ENCODE measurements at places on chromosomes 2 and 18. TPM values are rescaled to one million over a fixed set of nuclear protein-coding genes. Genes with fewer than 3 reads are reported as not detected.

- no peak for DNase-seq
Observed at GRCh38 chr18:23673725-23674124, 11.0 kb upstream of the ANKRD29 start.

- DNase-seq = peak; percentile 59
Observed at GRCh38 chr2:205527801-205528200, 154.5 kb upstream of the NRP2 start.

DNA sequence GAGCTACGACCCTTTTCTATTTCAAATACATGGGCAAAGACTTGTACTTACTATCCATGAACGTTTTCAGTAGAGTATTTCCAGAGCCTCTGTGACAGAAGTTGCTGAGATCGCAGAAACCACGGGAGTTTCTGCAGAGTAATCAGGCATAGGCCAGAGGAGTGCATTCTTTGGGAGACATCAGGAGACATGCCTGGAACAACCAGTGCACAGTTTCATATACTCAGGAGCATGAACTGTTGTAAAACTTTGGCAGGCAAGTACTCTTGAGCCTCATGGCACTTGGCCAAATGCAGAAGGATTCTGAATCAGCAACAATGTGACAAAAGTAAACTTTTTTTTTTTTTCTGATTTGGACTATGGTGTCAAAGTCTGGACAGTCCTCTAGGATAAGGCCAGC, 307.1 kb downstream of the GRB14 start:
- no peak for DNase-seq

The CETN1 gene
- not detected for total RNA-seq

The G6PC2 gene
- total RNA-seq = not detected

Data from IMR-90 (cell line).